ENCODE measurements at places on chromosomes 5 and 9.

GRCh38 chr5:169157064-169157463 is 143.9 kb downstream of the SLIT3 start:
- DNase-seq = no peak

DNA sequence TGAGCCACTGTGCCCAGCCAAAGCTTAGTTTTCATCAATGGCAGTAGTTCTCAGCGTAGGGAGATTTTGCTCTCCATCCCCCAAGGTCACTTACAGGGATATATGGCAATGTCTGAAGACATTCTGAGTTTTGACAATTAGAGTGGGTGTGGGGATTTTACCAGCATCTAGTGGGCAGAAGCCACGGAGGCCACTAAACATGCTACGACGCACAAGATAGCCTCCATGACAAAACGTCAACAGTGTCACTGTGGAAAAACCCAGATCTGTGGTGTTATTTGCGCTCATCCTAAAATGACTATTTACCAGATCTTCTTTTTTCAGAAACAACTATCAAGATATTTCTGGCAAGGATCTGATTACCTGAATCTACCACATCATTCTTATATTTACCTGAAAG is 68.2 kb downstream of the CDC14B start:
- no peak for DNase-seq

GRCh38 chr9:21252721-21253547 is 13.1 kb upstream of the IFNA14 start:
- DNase-seq = peak; percentile 8

GRCh38 chr9:103681435-103681834 is 412.7 kb upstream of the SMC2 start:
- DNase-seq = no peak

- no peak for DNase-seq
Measured at GRCh38 chr5:164360589-164360988, 855.2 kb downstream of the MAT2B start.

DNA sequence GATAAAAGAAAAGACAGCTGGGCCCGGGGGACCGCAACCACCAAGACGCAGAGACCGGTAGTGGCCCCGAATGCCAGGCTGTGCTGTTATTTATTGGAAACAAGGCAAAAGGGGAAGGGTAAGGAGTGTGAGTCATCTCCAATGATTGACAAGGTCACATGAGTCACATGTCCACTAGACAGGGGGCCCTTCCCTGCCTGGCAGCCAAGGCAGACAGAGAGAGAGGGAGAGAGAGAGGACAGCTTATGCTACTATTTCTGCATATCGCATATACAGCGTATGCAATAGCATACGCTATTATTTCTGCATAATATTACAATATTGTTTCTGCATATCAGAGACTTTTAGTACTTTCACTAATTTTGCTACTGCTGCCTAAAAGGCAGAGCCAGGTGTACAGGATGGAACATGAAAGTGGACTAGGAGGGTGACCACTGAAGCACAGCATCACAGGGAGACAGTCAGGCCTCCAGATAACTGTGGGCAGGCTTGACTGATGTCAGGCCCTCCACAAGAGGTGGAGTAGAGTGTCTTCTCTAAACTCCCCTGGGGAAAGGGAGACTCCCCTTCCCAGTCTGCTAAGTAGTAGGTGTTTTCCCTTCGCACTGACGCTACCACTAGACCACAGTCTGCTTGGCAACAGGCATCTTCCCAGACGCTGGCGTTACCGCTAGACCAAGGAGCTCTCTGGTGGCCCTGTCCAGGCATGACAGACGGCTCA is 50.3 kb downstream of the RFX3 start:
- no peak for DNase-seq

DNA sequence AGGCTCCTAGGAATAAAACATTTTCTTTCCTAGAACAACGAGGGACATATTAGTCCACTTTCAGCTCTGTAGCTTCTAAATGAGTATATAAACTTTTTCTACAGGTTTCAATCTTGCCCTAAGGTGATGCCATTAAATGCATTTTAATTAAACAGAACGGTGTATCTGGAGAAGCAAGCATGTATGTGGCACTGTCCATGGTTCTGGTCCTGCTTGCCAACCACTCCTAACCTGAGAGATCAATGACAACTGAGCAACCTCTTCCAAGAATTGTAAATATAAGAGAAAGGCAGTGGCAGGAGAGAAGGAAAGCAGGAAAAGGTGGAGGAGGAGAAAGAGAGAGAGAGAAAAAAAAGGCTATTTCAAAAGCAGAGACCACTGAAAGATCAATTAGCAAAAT is 95.6 kb upstream of the SPOCK1 start:
- DNase-seq = no peak

DNA sequence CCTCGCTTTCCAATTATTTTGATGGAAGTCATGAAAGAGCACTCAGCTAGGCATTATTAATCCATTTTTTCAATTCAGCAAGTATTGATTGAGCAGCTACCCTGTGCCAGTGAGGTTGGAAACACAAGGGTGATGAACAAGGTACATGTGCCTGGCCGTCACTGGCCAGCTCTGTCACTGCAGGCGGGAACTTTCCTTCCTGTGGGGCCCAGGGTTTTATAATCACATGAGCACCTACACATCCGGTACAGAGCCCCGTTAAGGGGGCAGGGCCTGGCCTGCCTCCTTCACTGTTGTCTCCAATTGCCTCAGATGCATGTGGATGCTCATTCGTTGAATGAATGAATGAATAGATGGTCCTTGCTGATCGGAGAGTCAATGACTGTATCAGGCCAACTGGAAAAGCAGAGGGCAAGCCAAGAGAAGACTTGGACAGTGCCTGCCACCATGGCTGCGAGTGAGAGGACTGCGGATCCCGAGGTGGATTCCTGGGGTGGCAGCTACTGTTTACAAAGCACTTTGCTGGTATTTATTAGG is 55.9 kb upstream of the KCNMB1 start:
- no peak for DNase-seq

DNA sequence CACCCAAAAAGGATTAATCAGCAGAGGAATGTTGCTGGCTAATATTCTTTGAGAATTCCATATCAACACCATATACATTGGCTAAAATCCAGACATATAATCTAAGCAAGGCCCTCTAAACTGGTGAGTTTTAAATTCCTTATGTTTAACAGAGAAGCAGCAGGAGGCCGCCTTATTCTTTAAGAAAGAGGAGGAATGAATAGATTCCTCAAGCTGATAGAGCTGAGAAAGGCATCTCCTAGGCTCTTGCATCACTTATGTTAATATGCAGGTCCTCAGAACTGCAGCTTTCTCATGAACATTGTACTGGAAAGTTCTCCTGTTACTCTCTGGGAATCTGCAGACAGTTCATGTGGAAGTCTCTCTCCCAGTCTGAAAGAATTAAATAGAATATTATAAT is 20.1 kb upstream of the SMARCA2 start:
- DNase-seq = no peak

DNA sequence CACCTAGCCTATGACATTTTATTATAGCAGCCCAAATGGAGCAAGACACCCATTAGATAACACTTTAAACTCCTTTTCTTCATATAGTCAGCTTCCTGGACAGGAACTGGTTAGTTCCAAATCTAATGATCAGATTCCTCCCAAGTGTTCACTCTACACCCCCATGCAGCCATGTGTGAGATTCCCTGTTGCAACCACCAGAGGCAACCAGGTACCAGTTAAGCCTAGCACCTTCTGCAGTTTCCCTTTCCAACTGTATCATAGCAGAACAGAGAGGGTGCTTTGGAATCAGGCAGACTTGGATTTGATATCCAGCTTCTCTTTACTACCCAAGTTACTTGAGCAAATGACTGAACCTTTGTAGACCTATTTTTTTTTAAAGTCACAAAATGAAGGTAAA is 296.6 kb upstream of the PCSK5 start:
- no peak for DNase-seq

DNA sequence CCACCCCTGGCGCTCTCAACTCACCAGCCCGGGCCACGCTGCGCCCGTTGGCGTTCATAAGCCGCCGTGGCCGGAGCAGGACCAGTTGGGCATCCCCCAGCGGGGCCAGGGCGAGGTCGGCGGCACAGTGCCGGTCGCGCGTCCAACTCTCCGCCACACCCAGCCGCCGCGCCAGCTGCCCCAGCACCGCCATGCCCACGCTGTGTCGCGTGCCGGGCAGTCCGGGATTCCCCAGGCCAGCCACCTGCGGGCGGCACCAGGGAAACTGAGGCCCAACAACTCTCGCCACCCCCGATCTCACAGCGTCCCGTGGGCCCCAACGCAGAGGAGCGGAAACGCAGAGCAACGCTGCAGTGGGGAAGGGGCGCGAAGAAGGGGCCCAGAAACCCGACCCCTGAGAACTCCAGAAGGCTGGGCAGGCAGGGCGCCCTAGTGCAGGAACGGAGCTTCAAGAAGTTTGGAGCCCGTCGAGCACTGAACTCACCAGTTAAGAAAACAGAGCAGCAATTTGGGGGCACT is 453 bp downstream of the PTRH1 start:
- peak; percentile 52 for DNase-seq

DNA sequence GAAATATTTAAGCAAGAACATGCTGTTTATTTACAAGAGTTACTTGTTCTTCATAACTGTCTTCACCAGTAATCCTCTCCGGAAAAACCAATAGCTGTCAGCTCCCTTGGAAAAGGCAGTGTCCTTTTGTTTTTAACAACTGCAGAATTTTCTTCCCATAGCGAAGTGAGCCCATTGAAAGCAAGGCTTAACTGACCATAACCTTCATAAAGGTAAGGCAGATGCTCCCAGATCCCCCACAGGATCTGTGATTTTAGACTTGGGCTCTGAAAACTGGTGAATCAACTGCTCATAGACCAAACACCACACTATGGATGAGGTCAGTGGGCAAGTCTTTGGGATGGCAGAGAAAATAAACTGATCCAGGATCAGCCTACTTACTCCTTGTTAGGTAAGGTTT is 155.0 kb downstream of the GLIS3 start:
- peak; percentile 5 for DNase-seq

- DNase-seq = no peak
Measured at GRCh38 chr5:59790376-59790775, 103.2 kb downstream of the PDE4D start.

DNA sequence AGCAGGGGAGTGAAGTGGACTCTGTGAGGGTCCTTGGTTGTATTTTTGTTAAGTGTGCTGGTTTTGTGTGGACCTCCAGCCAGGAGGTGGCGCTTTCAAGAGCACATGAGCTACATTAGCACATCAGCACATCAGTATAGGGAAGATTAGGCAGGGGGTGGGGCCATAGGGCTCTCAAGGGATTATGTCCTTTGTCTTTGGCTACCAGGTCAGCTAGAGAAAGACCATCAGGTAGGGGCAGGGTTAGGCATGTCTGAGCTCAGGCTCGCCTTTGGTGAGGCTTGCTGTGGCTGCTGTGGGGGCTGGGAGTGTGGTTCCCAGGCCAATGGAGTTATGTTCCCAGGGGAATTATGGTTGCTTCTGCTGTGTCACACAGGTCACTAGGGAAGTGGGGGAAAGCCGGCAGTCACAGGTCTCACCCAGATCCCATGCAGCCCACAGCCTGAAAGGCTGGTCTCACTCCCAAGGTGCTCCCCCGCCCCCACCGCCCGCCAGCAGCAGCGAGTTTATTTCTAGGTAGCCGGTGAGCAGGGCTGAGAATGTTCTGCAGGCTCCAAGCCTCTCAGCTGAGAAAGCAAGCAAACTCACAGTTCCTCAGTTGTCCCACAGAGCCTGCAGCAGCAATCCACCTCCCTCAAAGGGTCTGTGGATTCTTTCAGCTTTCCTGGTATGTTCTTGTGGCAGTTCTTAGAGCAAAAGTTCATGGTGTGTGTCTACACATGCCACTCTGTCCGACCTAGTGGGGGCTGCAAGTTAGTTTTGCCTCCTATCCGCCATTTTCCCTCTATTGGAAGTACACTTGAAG is 13.7 kb downstream of the OR1J1 start:
- DNase-seq = no peak

Measured in hepatic stellate cell (primary cell).